ENCODE measurements at places on chromosomes 6 and 20.

DNA sequence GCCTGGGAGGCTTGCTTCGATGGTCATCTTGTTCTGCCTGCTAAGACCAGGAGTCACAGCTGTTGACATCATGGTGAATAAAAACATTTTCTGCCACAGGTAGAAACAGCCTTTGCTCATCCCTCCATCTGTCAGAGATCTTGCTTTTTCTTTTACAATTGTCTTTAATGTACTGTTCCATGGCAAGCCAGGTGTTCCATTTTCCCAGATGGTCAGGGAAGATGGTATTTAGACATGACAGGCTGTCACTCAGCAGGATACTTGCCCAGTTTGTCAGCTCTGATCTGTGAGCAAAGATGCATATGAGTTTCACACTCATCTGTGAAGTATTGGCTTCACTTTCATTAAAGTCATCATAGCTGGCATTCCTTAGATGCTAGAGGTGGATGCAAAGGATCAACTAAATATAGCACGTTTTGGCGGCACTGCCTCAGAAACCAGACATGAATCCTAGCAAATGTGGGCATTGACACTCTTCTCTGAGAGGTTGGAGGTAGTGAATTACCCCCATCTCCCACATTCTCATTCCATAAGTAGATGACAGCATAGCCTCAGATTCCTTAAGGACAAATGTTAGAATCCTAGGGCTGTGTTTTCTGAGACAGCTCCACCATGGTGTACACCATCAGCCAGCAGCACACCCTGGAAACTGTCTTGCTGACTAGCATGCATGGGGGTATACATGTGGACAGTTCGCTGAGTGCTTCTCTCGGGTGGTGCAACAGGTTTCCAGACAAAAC is 4.2 kb downstream of the SSTR4 start:
- DNase-seq: no peak

DNA sequence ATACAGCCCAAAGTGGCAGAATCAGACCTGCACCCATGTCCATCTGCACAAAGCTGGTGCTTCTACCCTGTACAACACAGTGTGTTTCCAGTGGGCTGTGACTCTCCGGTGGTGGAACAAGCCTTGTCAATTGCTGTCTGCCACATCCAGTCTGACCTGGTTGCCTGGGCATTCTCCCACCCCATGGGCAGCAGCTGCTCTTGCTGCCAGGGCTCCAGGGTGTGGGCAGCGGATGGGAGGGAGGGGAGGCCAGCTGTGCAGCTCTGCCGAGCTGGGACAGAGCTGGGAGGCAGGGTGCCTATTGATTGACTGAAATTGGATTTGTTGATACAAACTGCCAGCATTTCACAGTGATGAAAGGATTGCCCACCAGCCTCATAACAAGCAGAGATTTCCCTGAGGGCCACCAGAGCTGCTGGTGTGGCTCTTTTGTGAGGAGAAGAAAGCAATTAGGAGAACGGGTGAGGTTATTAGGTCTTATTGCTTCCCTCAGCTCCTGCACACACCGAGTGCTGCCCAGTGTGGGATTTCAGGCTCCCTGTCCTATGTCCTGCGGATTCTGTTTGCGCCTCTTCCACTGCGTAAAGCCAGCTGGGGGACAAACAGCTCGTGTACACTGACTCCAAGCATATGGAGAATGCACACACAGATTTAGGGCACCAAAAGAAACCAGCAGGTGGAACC is 150.8 kb downstream of the NRN1 start:
- no peak for DNase-seq

- no peak for DNase-seq
These were observed 36.6 kb downstream of the NKX2-4 start for GRCh38 chr20:21360705-21361104.

GRCh38 chr6:44041461-44042260 is 85.6 kb downstream of the MRPL14 start:
- DNase-seq: peak; percentile 92

Measured in MG63 (cell line).